Activated T-helper 17 cell treated with anti-CD3 and anti-CD28 coated beads, Interleukin-2, amount 50 U/mL, for 72 hours (primary cell): ENCODE measurements at places on chromosomes 12 and 14.

DNA sequence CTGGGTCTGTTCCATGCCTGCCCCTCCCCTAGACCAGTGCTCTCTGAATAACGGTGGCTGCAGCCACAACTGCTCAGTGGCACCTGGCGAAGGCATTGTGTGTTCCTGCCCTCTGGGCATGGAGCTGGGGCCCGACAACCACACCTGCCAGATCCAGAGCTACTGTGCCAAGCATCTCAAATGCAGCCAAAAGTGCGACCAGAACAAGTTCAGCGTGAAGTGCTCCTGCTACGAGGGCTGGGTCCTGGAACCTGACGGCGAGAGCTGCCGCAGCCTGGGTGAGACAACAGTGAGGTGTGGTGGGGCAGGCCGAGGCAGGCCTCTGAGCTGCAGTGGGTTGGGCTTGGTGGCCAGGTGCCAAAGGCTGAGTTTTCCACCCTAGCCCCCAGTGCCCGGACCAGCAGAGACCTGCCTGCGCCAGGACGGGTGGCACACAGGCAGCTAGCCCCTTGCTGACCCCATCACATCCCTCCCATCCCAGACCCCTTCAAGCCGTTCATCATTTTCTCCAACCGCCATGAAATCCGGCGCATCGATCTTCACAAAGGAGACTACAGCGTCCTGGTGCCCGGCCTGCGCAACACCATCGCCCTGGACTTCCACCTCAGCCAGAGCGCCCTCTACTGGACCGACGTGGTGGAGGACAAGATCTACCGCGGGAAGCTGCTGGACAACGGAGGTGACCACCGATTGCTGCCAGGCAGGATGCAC is 28.2 kb upstream of the LRP1-AS start:
- H3K27ac ChIP-seq = no peak overlapping the region
- peaks cover 4% of the 10 kb centered on the region for H3K4me1 ChIP-seq
- H3K27me3 ChIP-seq = no peaks in the 10 kb centered on the region
- peak; percentile 46 for ATAC-seq
- no peaks in the 10 kb centered on the region for H3K36me3 ChIP-seq
- H3K4me3 ChIP-seq = no peak overlapping the region

DNA sequence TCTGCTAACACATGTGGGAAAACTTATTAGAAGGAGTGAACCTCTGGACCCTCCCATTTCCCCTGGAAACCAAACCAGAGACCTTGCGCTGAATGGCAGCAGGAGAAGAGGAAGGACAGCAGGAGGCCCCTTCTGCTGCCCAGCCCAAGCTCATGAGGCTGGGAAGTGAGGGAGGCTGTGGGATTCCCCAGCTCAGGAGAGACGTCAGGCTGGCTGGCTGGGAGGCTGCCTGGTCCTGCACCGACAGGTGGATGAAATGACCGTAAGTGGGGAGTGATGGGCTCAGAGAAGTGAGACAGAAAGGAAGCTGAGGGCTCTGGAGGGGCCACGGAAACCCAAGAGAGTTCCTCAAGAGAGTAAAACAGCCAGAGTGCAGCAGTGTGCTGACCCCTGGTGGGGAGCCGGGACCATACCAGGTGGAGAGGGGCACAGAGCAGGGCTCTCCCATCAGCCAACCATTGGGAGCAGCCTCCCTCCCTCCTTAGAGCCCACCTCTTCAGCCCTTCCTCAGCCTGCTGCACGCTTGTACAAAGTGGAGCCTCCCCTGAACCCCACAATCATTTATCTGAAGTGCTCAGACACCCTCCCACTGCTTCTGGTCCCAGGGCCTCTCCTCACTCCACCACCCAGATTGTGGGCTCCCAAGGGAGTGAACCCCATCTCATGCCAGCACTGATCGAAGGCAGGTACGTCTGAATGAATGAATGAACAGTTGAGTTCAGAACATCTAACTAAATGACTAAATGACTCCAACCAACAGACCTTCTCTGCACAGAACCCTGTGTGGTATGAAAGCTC is 14.0 kb downstream of the TAMALIN start:
- no peaks in the 10 kb centered on the region for H3K27me3 ChIP-seq
- peak overlapping the region; percentile 34 for H3K27ac ChIP-seq
- peaks cover 19% of the 10 kb centered on the region for H3K4me1 ChIP-seq

- H3K4me3 ChIP-seq = no peak overlapping the region
- no peaks in the 10 kb centered on the region for H3K27me3 ChIP-seq
- no peaks in the 10 kb centered on the region for H3K36me3 ChIP-seq
- no peak overlapping the region for H3K27ac ChIP-seq
- ATAC-seq = no peak
These were observed 77.5 kb upstream of the ATP2A2 start for GRCh38 chr12:110203546-110203945.

DNA sequence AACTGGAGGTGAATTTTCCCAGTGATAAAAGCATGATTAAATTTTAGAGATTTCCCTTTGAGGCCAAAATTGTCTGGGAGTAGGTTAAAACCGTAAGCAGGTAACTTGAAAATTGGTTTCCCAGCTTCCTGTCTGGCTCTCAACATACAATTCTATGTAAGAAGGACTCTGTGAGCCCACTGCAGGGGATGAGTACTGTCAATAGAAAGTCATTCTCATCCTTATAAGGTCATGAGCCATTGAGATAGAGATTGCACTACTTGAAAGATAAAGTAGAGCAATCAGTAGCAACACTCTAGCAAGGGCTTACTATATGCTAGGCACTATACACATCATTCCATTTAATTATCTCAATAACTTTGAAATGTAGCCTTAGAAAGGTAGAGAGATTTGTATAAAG is 225.6 kb upstream of the HMGA2 start:
- H3K27me3 ChIP-seq = peaks cover 20% of the 10 kb centered on the region
- no peaks in the 10 kb centered on the region for H3K4me1 ChIP-seq
- H3K4me3 ChIP-seq = no peak overlapping the region

DNA sequence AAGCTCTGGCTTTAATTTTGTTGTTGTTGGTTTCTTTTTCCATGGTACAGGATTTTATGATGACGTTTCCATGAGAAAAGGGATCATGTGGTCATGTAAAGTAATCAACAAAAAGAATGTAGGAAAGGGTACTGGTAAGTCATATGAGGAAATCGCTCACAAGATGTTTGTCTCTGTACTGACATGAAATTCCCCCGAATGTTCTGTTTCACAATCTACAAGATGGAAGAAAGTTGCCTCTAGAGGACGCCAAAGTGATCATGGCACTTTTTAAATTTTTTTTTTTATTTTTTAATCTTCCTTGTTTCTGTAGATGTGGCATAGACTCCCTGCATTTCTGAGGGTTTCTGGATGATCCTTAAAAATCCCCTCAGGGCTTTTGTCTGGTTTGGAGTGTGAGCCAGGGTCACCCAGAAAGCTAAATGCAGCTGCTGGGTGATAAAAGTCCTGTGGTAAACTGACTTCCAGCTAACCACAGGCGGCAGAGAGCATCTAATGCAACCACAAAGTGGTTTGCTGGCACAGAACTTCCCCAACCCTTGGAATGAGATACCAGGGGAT is 393.5 kb downstream of the CCDC91 start:
- H3K27me3 ChIP-seq = no peaks in the 10 kb centered on the region
- no peaks in the 10 kb centered on the region for H3K36me3 ChIP-seq
- H3K27ac ChIP-seq = no peak overlapping the region
- peaks cover 5% of the 10 kb centered on the region for H3K4me1 ChIP-seq

GRCh38 chr12:22287101-22287500 is 47.4 kb downstream of the ST8SIA1 start:
- H3K4me3 ChIP-seq = peak overlapping the region; percentile 82
- ATAC-seq = peak; percentile 45
- H3K27me3 ChIP-seq = no peaks in the 10 kb centered on the region
- peaks cover 28% of the 10 kb centered on the region for H3K4me1 ChIP-seq
- peak overlapping the region; percentile 59 for H3K27ac ChIP-seq
